ENCODE measurements at places on chromosomes 1 and 21. TPM values are rescaled to one million over a fixed set of nuclear protein-coding genes. Genes with fewer than 3 reads are reported as not detected.

Gene F3
- total RNA-seq = 1.4 TPM

Gene MRPL24
- 40.3 TPM for total RNA-seq

Gene LGR6
- total RNA-seq = not detected

Gene PTPN22
- under 0.01 TPM for total RNA-seq

Gene KLF17
- total RNA-seq = not detected

Gene PYHIN1
- not detected for total RNA-seq

Gene TFF2
- not detected for total RNA-seq

Gene LRRC8B
- total RNA-seq = 3.3 TPM

Measured in lung microvascular endothelial cell (primary cell).